Lower lobe of right lung (tissue), 2 donors: ENCODE measurements at places on chromosomes 12 and 14.

DNA sequence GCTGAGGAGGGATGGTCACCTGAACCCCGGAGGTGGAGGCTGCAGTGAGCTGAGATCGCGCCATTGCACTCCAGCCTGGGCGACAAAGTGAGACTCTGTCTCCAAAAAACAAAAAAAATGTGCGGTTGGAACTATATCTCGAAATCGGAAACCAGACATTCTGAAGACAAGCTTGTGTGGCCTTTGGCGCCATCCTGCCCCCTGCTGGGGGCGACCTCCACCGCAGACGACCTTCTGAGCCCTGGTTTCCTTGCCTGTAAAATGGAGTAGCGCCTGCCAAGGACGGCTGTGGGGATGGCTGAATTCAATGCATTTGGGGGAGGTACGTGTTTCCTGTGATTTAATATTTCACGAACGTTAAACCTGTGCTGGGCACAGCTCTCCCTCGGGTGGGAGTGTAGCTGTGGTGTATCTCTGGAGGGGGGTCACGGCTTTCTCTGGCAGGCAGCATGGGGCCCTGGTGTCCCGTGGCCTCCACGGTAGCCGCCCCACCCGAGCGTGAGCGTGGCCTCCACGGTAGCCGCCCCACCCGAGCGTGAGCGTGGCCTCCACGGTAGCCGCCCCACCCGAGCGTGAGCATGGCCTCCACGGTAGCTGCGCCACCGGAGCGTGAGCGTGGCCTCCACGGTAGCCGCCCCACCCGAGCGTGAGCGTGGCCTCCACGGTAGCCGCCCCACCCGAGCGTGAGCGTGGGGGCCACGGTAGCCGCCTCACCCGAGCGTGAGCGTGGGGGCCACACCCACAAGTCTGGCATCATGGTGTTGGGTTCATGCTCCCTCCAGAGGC, 55.3 kb downstream of the LRCOL1 start:
- no peak for DNase-seq

DNA sequence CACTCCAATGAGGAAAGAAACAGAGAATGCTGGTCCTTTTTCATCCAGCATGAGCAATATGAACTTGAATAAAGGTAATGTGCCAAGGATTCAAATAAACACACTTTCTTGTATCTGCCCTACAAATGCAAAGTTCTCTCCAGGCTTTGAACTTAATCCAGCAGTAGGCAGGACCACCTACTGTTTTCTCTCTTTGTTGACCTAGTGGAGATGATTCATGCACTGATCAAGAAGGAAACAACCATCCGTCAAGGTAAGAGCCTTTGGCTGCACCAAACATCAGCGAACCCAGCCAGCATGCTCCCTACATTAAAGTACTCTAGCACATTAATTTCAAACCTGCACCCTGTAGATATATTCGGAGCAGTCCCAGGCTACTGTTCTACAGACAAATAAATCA, 489.3 kb downstream of the GALC start:
- no peak for DNase-seq

DNA sequence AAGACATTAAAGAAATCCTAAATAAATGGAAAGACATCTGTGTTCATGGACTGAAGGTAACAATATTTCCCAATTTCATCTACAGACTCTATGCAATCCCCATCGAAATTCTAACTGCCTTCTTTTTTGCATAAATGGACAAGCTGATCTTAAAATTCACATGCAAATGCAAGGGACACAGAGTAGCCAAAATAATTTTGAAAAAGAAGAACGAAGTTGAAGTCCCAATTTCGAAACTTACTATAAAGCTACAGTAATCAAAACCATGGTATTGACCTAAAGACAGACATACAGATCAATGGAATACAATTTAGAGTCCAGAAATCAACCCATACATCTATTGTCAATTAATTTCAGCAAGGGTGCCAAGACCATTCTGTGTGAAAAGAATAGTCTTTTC, 16.4 kb upstream of the CD27 start:
- no peak for DNase-seq

DNA sequence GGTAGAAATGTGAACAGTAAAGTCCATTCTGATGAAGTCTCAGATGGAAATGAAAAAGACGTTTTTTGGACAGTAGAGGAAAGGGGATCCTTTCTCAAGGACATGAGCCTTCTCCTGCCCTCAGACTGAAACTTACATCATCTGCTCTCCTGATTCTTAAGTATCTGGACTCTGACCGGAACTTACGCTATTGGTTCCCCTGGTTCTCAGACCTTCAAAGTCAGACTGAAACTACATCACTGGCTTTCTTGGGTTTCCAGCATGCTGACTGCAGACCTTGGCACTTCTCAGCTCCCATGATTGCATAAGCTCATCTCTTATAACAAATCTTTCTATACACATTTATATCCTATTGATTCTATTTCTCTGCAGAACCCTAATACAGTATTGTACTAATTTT, 291.0 kb downstream of the SNAPC1 start:
- DNase-seq, result no peak

- DNase-seq, result no peak
These were observed 86.0 kb downstream of the TPH2 start for GRCh38 chr12:72024613-72025012.

DNA sequence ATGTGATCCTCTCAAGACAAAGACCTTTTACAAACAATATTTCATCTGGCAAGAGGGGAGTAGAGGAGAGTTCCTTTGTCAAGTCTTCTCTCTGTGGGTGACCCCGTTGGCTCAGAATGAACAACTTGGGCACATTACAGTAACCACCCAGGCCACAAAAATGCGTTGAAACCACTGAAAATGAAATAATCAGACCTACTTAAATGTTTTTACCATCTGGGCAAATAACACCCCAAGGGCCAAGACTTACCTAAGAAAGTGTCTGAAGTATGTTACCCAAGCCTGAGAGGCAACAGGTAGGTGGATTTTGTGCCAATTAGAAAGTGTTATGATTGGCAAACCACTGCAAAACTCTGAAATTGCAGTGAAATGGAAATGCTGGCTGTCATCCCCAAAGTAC, 1.3 kb downstream of the TC2N start:
- no peak for DNase-seq

DNA sequence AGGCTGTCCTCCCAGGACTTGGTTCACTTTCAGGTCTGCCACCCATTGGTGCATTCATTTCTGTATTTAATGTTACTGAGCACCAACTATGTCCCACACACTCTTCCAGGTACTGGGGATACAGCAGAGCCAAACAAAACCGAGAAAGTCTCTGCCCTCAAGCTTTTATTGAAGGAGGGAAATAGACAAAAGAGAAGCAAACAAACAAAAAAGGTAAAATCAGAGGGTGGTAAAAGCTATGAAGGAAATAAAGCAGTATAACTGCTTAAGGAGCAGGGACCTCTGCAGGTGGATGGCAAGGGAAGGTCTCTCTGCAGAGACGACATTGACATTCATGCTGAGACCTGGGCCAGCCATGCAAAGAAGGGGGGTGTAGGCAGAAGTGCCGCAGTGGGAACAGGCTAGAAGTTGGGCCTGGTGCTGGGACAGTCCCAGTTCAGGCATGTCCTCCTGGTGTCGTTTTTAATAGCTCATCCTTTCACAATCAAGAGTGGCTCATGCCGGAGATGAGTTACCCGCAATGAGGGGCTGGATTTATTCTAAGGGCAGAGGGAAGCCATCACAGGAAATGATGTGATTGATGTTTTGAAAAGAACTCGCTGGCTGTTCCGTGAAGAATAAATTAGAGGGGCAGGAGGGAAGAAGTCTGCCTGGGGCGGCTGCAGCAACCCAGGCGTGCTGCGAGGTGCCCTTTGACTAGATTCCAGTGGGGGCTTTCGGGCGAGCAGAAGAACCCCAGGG, 72.8 kb downstream of the IRF2BPL start:
- no peak for DNase-seq
